Immature natural killer cell (primary cell): ENCODE measurements at places on chromosomes 3 and 15. TPM values are rescaled to one million over a fixed set of nuclear protein-coding genes. Genes with fewer than 3 reads are reported as not detected.
A peak's percentile ranks its signal among the peaks of the same experiment; 100 is the strongest.

The MRPL47 gene
- 61.8 TPM for polyA plus RNA-seq

The LRRC49 gene
- not detected for polyA plus RNA-seq

The TRIM42 gene
- not detected for polyA plus RNA-seq

The GP5 gene
- polyA plus RNA-seq, result 0.20 TPM

DNA sequence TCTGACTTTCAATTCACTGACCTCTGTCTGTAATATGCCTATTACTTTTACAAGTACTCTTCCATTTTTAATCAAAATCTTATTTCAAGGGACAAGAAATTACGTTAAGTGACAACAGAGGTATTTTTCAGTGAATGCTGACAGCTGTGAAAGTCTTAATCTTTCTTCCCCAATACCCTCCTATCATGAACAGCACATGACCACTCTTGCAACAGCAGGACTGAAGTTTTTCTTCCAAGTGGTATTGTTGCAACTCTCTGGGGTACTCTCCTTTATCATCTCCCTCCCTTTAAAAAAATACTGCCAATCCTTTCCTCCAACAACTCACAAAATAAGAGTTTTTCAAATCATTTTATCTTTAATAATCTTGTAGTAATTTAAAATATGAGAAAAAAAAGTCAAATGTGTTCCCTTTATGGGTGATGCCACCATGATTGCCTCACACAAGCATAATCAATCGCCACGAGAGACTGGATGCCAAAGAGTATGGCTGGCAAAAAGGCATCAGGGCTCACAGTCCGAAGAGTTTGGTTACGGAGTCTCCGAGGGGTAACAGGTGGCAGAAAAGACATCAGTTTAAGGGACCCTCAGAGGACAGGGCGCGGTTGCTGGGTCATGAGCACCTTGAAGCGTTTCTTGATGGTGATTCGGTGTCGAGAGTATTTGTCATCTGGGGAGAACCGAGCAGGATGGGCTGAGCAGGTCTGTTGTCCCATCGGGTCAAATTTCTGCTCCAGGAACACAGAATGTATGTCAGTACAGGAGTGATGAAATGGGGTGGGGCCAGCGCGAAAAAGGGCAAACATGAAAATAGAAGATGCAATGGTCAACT is 1.3 kb downstream of the NOP10 start:
- H3K4me1 ChIP-seq, result peaks cover 25% of the 10 kb centered on the region
- H3K4me3 ChIP-seq, result no peak overlapping the region
- H3K27ac ChIP-seq, result peak overlapping the region; percentile 89

DNA sequence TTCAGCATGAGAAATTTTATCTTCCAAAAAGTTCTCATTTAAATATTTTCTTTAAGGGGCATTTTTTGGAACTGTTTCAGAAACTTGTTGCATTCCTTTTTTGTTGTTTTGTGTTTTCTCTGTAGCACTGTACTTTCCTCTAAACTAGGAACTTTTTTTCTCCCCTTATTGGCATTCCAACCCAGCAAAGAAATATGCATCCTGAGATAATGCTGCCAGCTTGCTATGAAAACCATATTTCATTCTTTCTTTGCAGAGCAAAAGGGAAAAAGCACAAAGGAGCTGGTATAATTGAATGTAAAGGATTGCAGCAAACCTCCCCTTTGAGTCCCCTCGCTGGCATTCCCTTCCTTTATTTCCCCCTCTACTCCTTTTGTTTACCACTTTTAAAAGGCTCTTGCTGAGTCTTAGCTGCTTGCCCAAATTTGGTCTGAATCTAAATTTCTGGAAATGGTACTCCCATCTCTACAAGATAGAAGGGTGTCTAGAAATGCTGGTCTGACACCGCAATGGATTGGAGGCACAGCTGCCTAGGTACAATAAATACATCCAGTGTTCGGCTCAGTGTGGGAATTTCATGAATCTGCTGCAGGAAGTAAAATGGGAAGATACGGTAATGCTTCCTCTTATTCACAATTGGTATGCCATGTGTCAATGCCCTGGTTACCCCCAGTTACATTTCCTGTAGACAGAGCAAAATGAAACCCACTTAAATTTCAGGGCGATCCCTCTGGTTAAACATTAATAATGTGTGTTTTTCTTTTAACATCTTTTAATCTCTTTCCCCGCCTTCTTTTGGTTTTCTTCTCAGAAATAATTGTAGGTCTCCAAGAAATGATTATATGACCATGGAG is 156.6 kb downstream of the MEIS2 start:
- no peak overlapping the region for H3K4me3 ChIP-seq
- no peak for DNase-seq
- H3K4me1 ChIP-seq, result no peaks in the 10 kb centered on the region
- H3K27me3 ChIP-seq, result peaks cover 2% of the 10 kb centered on the region
- no peak overlapping the region for H3K27ac ChIP-seq

- no peak overlapping the region for H3K4me3 ChIP-seq
- no peak overlapping the region for H3K27ac ChIP-seq
- H3K36me3 ChIP-seq, result peaks cover 3% of the 10 kb centered on the region
- H3K27me3 ChIP-seq, result no peaks in the 10 kb centered on the region
- DNase-seq, result no peak
Measured at GRCh38 chr3:128188326-128188725, 35.0 kb downstream of the EEFSEC start.

GRCh38 chr3:196339493-196340254 is 1.5 kb upstream of the TM4SF19 start:
- H3K4me3 ChIP-seq, result no peak overlapping the region
- no peaks in the 10 kb centered on the region for H3K36me3 ChIP-seq
- peaks cover 8% of the 10 kb centered on the region for H3K27me3 ChIP-seq
- H3K27ac ChIP-seq, result no peak overlapping the region
- no peak for DNase-seq

DNA sequence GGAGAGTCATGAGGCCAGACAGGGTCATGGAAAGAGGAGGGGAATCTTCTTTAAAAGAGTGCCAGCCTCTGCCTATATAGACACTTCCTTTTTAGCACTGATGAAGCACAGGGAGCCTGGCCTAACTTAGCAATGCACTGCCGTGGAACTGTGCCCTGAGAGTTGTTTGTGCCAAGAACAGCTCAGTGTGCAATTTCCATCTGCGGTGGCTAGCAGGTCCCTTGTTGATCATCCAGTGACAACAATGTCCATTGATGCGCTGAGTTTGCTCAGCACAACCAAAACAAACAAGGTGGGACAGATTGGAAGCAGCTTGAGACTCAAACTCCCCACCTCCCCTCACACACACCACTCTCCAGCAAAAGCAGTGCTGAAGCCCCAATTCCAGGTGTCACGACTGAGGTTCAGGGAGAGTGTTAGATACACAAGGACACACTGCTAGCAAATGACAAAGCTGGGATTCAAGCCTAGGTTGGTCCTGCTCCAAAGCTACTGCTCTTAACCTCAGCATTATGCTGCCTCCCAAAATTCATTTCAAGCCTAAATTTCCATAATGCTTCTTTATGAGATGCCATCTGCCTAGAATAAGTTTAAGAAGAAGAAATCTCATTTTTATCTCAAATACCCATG is 316.6 kb upstream of the UBE2E2 start:
- H3K27me3 ChIP-seq, result no peaks in the 10 kb centered on the region
- no peak overlapping the region for H3K4me3 ChIP-seq
- H3K27ac ChIP-seq, result no peak overlapping the region
- H3K4me1 ChIP-seq, result no peaks in the 10 kb centered on the region
- no peak for DNase-seq
- no peaks in the 10 kb centered on the region for H3K36me3 ChIP-seq

DNA sequence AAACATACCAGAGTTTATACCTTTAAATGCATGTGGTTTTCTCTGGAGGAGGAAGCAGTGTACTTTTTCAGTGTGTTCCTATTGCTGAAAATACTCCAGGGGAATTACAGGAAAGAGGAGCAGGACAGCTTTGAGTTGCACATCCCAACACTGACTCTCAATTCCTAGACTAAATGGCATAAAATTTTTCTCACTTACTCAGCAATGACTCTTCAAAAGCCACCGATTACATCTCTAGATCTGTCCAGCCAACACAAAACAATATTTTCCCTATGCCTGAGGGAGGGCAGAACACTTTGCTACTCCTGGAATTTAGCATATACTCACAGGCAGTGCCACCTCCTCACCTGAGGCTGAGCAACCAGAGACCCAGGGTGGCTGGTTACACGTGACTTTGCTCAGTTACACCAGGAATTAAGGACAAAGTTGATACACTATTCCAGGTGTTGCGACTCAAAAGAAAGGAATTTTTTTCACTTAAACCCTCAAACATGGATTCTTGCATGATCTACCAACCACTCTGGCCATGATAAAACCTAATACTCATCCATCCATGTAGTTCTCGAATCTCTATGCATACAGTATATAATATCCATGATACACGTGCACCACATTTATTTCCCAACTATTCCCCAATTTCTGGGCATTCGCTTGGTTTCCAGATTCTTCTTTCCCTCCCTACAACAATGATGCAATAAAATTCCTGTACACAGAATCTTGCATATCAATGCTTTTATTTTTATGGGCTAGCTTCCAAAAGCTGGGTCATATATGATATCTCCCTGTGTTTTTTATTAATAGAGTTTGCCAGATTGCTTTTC is 194.6 kb downstream of the THRB start:
- H3K27ac ChIP-seq, result no peak overlapping the region
- H3K4me3 ChIP-seq, result no peak overlapping the region
- H3K27me3 ChIP-seq, result no peaks in the 10 kb centered on the region
- no peak for DNase-seq

GRCh38 chr3:136778865-136779264 is 26.7 kb upstream of the STAG1 start:
- no peaks in the 10 kb centered on the region for H3K4me1 ChIP-seq
- no peaks in the 10 kb centered on the region for H3K27me3 ChIP-seq
- no peak overlapping the region for H3K4me3 ChIP-seq
- DNase-seq, result no peak

- H3K4me3 ChIP-seq, result no peak overlapping the region
- no peaks in the 10 kb centered on the region for H3K36me3 ChIP-seq
- no peak overlapping the region for H3K27ac ChIP-seq
- no peaks in the 10 kb centered on the region for H3K4me1 ChIP-seq
- no peak for DNase-seq
- peaks cover 4% of the 10 kb centered on the region for H3K27me3 ChIP-seq
Measured at GRCh38 chr15:57495041-57495440, 96.7 kb upstream of the MYZAP start.

DNA sequence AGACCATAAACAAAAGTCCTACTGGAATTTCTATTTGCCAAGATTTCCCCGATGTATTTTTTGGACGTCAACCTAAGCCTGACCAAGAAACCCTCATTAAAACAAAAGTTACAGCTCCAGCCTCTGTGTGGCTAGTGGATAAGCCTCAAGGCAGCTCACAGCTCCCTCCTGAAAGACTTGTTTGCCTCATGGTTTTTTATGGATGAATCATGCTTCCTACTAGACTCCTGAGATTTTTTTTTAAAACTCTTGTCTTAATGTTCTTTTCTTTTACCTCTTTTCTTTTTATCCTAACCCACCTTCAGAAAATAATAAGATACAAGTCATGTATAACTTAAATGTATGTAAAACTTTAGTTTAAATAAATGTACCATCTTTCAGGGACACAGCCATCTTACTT is 52.4 kb downstream of the SUCNR1 start:
- no peak for DNase-seq
- no peaks in the 10 kb centered on the region for H3K4me1 ChIP-seq
- peaks cover 7% of the 10 kb centered on the region for H3K27me3 ChIP-seq
- no peak overlapping the region for H3K27ac ChIP-seq
- no peak overlapping the region for H3K4me3 ChIP-seq

DNA sequence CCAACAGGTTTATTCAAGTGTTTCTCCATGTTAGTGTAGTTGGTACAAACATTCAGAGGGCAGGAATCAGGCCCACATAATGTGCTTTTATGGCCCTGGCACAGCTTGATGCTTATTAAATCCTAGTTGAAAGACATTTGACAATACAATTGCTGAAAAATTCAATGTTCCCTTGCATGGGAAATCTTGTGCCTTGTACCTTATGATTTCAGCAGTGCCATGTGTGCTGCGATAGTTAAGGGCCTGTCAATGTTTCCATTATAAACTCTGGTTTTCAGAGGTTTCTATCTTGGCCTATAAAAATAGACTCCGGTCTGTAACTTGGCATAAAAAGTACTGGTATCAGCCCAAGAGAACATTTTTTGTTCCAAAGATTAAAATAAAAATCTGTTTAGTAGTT is 207.2 kb downstream of the TBC1D5 start:
- no peak overlapping the region for H3K4me3 ChIP-seq
- H3K4me1 ChIP-seq, result no peaks in the 10 kb centered on the region
- no peak overlapping the region for H3K27ac ChIP-seq

DNA sequence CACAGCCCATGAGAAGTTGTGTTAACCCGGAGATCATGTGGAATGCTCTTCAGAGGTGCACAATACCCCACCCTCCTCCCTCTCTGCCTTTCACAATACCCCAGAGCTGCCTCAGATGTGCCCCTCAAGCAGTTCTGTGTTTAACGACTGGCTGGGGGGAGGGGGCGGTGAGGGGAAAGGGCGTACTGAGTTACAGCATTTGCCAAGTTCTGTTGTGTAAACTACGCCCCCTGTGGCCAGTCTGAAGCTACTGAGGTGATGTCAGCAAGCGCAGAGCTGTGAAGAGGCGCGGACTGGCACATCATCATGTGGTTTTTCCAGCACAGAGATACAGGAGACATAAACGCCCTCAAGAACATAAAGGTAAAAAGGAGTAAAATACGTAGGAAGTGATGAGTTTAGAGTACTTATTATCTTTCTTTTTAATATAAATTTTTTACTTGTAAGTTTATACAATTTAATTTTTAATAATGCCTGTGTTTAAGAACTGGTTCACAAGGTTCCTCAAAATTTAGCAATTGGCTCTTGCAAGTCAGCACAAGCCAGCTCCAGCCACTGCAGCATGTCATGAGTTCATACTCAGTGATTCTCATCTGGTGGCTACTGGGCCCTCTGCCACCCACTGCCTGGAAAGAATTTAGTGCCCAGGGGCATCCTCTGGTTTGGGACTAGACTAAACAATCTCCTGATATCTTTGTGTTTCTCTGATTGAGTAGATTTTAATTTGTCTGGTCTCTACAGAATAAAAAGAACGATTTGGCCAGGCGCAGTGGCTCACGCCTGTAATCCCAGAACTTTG is 1.7 kb downstream of the EPB42 start:
- no peaks in the 10 kb centered on the region for H3K36me3 ChIP-seq
- H3K27me3 ChIP-seq, result peaks cover 4% of the 10 kb centered on the region
- no peak overlapping the region for H3K4me3 ChIP-seq
- H3K4me1 ChIP-seq, result peaks cover 14% of the 10 kb centered on the region

DNA sequence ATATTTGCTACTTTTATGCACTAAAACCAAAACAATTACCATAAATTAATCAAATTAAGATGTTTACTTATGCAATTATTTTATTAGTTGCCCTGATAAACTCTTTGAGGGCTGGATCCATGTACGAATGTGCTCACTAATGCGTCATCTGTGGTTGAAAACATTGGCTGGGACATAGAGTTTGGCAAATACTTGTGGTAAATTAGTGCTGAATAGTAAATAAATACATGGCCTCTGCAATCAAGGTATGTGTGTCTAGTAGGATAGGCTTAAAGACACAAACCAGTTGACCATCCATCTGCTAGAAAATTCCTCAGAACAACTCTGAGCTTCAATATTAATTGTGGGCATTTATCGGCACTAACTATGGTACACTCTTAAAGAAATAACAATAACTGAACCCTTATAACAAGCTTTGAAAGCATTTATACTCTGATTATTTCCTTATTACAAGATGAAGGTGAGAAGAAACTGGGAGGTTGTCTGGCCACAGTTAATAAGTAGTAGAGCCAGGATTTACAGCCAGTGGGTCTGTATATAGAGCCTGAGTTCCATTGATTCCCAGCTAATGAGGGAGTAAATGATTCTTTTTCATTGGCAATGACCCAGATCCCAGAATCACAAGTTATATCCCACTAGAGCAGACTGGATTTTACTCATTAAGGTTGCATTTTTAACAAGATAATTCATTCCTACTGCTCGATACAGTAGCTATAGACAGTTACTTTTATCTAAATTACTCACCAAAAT is 169.5 kb upstream of the CNTN6 start:
- H3K4me1 ChIP-seq, result no peaks in the 10 kb centered on the region
- no peak for DNase-seq
- H3K4me3 ChIP-seq, result no peak overlapping the region
- H3K27me3 ChIP-seq, result peaks cover 1% of the 10 kb centered on the region
